NCI-H2029 (cell line): ENCODE measurements at places on chromosomes 3 and 15.

GRCh38 chr3:142028243-142028777 is 121.0 kb downstream of the TFDP2 start:
- DNase-seq, result peak; percentile 57

DNA sequence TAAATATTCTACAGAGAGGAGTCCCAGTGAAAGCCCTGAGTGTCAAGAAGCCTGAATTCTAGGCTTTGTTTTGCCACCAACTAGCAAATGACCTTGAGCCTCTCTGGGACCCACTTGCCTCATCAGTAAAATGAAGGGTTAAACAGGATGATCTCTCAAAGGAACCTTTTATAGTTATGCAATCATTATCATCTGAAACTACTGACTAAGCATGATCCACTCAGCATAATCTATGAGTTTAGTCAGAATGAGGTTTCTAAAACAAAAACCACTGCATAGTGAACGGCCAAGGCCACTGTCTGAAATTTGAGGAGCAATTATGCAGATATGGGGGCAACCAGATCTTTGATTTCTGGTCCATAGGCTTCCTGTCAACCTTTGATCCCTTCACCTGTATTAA is 319.0 kb downstream of the MECOM start:
- no peak for DNase-seq

DNA sequence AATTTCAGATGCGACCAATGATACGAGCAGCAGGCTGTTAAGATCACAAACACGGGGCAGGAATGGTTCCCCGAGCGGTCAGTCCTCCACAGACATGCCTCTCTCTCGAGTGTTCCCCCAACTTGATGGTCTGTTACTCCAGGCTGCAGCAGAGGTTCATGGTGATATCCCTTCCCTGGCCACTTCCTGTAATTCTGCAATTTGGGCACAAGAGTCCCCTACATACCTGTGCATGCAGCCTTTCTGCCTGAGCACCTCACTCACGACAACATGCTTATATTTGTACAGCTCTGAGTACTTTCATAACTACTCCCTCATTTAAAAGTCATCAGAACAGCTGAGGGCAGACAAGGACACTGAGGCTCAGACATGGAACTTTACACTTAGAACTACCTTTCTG is 408.1 kb upstream of the NR2F2 start:
- no peak for DNase-seq

DNA sequence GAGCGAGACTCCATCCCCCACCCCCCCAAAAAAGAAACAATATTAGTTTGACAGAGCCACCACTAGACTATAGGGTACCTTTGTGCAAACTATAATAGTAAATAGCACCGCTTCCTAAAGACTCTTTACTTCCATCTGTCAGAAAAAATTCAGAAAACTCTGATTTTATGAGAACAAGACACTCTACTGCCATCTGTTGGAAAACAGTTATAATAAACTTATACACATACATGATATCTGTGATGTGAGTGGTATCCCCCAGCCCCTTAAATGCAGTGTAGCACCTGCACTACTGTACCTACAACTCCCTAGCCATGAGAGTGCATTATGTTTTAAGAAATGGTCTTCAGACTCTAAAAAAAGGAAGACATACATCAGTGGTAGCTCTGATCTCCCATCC is 47.1 kb upstream of the CTDSPL start:
- no peak for DNase-seq

DNA sequence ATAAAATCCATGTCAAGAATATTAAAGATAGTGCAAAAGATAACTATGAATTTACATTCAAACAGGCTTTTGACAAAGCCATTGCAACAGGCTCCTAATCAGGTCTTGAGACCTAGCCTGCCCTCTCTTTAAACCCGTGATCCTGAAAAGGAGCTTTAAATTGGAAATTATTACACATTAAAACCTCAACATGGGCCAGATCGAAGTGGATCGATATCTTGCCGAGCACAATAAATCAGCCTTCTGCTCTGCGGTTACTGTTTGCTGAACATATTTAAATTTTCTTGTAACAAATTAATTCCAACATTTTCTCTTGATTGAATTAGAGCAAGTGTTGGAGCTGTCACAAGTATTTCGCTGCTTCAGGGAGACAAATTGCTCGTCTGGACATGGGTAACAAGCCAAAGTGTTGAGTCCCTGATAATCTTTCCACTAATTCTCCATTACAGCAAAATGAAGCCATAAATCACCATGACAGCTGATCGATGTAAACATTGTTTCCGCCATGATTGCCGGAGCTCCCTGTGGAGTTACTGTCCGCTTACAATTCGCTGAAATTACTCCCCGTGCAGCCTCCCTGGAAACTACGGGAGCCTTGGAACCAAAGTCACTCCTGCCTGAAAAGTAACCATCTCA is 47.6 kb downstream of the SHOX2 start:
- DNase-seq, result no peak

DNA sequence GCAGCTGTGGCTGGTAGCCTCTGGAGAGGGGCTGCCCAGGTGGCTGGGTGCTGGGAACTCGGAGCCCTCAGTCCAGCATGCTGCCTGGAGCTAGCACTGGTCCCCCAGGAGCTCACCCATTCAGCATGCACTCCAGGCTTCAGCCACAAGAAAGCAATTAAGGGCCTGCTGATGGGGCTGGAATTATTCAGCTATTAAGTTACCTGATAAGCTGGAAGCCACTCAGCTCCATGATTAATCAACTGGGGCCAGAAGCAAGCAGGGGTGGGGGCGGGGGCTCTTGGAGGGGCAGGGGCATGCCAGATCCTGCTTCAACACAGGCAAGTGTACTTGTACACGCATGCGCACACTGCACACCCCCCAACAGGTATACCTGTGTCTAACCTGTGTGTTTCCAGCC is 22.1 kb upstream of the TMEM115 start:
- no peak for DNase-seq

DNA sequence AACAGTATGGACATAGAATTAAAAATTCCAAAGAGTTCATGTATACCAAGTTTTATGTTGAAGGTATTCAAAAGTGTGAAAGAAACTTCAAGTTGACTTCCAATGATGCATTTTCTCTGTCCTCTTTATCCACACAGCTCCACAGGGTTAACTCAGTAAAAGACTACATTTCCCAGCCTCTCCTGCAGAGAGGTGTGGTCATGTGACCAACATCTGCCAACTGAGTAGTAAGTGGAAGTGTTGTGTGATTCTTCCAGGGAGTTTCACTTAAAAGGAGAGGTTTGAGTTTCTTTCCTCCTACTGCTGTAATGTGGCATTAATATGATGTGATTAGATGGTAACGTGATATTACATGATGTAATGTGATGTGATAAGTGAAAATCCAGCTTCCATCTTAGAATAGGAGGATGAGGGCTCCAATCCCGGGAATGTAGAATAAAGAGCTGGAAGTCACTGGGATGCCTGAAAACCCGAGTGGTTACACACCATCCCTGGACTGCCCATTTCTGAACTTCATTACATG is 280.6 kb downstream of the ARRDC4 start:
- no peak for DNase-seq
